ENCODE measurements at places on chromosomes 11 and 22. TPM values are rescaled to one million over a fixed set of nuclear protein-coding genes. Genes with fewer than 3 reads are reported as not detected.

Gene BTBD18
- total RNA-seq = not detected

DNA sequence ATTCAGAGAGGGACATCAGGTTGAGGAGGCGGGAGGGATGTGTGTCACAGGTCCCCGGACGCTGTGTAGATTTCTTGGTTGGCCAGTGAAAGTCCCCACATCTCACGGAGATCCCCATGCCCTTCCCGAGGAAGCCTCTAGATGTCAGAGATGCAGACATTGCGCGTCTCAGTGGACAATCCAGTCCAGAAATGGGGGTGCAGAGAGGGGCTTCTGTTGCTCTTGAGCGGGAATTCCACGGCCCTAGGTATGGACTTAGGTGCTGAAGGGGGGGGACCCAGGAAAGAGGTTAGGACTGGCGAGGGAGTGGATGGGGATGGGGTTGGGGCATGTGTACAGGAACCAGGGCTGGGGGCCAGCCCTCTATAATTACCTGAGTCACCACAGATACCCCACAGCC is 7.0 kb downstream of the THY1 start:
- no peak overlapping the region for H3K4me3 ChIP-seq
- DNase-seq = no peak
- H3K27ac ChIP-seq = no peak overlapping the region
- no peaks in the 10 kb centered on the region for H3K36me3 ChIP-seq

Gene HBG2
- total RNA-seq = 0.89 TPM

DNA sequence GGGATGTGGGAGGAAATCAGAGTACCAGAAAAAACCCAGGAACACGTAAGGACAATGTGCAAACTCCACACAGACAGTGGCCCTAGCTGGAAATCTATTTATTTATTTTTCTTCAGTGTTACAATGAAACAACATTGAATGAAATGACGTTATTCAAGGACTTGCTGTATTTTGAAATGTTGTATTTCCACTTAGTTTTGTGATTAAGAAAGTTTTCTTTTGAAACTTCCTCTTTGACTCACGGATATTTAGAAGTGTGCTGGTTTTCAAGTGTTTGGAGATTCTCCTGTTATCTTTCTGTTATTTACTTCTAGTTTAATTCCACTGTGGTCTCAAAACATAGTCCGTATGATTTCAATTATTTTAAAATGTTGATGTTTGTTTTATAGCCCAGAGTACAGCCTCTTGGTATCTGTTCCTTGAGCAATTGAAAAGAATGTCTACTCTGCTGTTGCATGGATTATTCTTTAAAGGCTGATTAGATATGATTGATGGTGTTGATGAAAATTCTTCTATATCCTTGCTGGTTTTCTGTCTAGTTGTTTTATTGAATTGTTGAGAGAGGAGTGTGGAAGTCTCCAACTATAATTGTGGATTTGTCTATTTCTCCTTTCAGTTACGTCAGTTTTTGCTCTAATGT is 141.0 kb downstream of the ARHGAP20 start:
- no peaks in the 10 kb centered on the region for H3K27me3 ChIP-seq
- H3K4me3 ChIP-seq = no peak overlapping the region
- no peak overlapping the region for H3K27ac ChIP-seq
- no peaks in the 10 kb centered on the region for H3K4me1 ChIP-seq
- no peaks in the 10 kb centered on the region for H3K36me3 ChIP-seq

DNA sequence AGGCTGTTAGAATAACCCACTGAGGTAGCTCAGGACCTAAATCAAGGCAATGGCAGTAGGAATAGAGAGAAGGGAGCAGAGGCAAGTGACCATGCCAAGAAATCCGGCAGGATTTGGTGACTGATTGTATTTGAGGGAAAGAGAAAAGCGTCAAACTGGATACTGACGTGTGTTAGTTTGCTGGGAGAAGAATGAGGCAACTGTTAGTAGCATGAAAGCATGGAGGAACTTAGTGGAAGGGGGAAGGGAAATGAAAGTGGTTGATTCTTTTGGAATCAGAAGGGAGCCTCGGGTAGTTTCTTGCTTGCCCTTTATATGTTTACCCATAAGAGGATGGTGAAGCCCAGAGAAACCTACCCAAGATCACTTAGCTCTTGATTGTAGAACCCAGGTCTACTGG is 8.3 kb downstream of the PPFIBP2 start:
- no peaks in the 10 kb centered on the region for H3K36me3 ChIP-seq
- H3K27me3 ChIP-seq = no peaks in the 10 kb centered on the region
- no peak overlapping the region for H3K4me3 ChIP-seq
- H3K27ac ChIP-seq = no peak overlapping the region
- H3K4me1 ChIP-seq = peaks cover 34% of the 10 kb centered on the region
- DNase-seq = no peak

- no peaks in the 10 kb centered on the region for H3K36me3 ChIP-seq
- peaks cover 20% of the 10 kb centered on the region for H3K4me1 ChIP-seq
- no peak overlapping the region for H3K27ac ChIP-seq
- H3K4me3 ChIP-seq = no peak overlapping the region
- DNase-seq = no peak
Measured at GRCh38 chr11:2142300-2142759, 3.1 kb upstream of the IGF2 start.

Gene PDE2A
- total RNA-seq = 19.5 TPM

Gene NDUFA6
- 43.5 TPM for total RNA-seq

GRCh38 chr11:114815176-114815575 is 136.8 kb downstream of the NXPE2 start:
- H3K36me3 ChIP-seq = no peaks in the 10 kb centered on the region
- no peaks in the 10 kb centered on the region for H3K4me1 ChIP-seq
- H3K4me3 ChIP-seq = no peak overlapping the region
- H3K27me3 ChIP-seq = peaks cover 10% of the 10 kb centered on the region
- DNase-seq = no peak

DNA sequence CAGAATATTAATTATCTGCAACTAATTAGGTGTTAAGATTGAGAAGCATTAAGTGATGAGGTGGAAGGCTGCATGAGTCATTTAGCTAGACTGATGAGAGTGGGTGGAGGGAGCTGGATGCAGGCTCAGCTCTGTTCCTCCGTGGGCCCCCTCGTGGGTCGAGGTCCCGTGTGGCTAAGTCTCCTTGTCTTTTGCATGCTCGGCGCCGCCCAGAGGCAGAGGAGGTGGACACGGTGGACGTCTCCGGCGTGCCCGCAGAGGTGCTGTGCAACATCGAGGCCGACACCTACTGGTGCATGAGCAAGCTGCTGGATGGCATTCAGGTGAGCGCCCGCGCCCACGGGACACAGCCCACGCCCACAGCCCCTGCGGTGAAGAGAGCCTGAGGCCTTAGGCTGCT is 211.6 kb downstream of the TBC1D22A start:
- H3K27me3 ChIP-seq = no peaks in the 10 kb centered on the region
- H3K4me3 ChIP-seq = no peak overlapping the region
- peaks cover 11% of the 10 kb centered on the region for H3K4me1 ChIP-seq
- H3K36me3 ChIP-seq = peaks cover 46% of the 10 kb centered on the region
- DNase-seq = no peak
- no peak overlapping the region for H3K27ac ChIP-seq

Gene CCDC87
- total RNA-seq = 0.50 TPM

DNA sequence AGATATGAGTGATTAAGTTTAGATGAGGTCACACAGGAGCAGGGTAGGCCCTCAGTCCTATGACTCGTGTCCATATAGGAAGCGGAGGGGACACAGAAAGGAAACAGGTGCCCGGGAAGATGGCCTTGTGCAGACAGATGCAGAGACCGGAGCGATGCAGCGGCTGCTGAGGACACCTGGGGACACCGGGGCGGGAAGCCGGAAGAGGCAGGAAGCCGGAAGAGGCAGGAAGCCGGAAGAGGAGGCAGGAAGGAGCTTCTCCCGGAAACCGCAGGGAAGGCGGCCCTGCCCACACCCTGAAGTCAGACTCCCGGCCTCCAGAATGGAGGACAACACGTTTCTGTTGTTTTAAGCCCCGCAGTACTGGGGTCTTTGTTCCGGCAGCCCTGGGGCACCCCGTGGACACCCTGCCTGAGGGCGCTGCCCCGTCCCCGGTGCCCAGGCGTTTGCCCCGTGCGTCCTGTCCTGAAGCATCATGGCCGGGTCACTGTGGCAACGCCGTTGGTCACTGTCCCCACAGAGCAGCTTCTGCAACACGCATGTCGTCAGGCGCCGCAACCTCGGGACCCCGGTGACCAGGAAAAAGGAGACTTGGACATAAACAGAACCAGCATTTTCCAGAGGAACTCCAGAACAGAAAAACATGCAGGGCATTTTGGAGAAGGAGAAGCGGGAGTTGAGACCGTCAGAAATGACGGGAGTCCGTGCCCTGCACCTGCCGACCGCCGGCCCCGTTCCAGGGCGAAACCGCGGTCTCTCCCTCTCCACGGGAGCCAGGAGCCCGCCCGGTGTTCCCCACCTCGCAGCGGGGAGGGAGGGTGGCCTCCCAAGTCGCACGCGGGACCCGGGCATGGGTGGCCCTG is 103.4 kb downstream of the BRD1 start:
- peak overlapping the region; percentile 51 for H3K4me3 ChIP-seq
- peaks cover 12% of the 10 kb centered on the region for H3K4me1 ChIP-seq
- DNase-seq = no peak

- no peaks in the 10 kb centered on the region for H3K27me3 ChIP-seq
- H3K4me1 ChIP-seq = no peaks in the 10 kb centered on the region
- no peak overlapping the region for H3K27ac ChIP-seq
- H3K4me3 ChIP-seq = no peak overlapping the region
Measured at GRCh38 chr11:112343368-112344039, 82.8 kb upstream of the PLET1 start.

GRCh38 chr11:1832920-1833295 is 1.9 kb upstream of the SYT8 start:
- no peaks in the 10 kb centered on the region for H3K36me3 ChIP-seq
- H3K4me1 ChIP-seq = peaks cover 39% of the 10 kb centered on the region
- peak; percentile 47 for DNase-seq
- H3K27ac ChIP-seq = peak overlapping the region; percentile 84

Gene CABP4
- 4.0 TPM for total RNA-seq

DNA sequence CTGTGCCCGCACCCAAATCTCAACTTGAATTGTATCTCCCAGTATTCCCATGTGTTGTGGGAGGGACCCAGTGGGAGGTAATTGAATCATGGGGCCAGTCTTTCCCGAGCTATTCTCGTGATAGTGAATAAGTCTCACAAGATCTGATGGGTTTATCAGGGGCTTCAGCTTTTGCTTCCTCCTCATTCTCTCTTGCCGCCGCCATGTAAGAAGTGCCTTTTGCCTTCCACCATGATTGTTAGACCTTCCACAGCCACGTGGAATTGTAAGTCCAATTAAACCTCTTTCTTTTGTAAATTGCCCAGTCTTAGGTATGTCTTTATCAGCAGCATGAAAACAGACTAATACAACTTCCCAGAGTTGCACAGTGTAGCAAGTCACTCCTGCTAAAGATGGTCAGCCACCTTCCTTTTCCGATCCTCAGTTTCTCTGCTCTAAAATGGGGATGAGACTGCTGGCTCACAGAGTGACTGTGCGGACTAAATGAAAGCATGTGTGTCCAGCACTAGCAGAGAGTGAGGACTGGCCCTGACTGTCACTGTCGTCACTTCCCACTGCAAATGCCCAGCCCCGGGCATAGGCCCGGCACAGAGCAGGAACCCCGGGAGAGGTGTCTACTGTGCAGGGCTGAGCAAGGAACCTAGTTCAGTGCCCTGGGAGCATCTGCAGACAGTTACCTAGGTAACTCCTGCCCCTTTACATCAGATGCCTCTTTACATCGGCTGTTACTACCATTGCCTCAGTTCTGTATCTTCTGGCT is 9.5 kb downstream of the TSKU start:
- H3K27me3 ChIP-seq = no peaks in the 10 kb centered on the region
- peaks cover 37% of the 10 kb centered on the region for H3K4me1 ChIP-seq
- H3K36me3 ChIP-seq = peaks cover 12% of the 10 kb centered on the region
- H3K27ac ChIP-seq = no peak overlapping the region

Gene PTPRCAP
- 15.7 TPM for total RNA-seq

- H3K4me1 ChIP-seq = peaks cover 5% of the 10 kb centered on the region
- peak overlapping the region; percentile 56 for H3K27ac ChIP-seq
- H3K36me3 ChIP-seq = no peaks in the 10 kb centered on the region
- H3K4me3 ChIP-seq = no peak overlapping the region
- no peak for DNase-seq
Measured at GRCh38 chr11:94750319-94751217, 17.6 kb upstream of the AMOTL1 start.

- H3K4me3 ChIP-seq = no peak overlapping the region
- no peaks in the 10 kb centered on the region for H3K4me1 ChIP-seq
- DNase-seq = no peak
- H3K36me3 ChIP-seq = no peaks in the 10 kb centered on the region
Measured at GRCh38 chr11:93921695-93922468, 71.5 kb upstream of the VSTM5 start.

DNA sequence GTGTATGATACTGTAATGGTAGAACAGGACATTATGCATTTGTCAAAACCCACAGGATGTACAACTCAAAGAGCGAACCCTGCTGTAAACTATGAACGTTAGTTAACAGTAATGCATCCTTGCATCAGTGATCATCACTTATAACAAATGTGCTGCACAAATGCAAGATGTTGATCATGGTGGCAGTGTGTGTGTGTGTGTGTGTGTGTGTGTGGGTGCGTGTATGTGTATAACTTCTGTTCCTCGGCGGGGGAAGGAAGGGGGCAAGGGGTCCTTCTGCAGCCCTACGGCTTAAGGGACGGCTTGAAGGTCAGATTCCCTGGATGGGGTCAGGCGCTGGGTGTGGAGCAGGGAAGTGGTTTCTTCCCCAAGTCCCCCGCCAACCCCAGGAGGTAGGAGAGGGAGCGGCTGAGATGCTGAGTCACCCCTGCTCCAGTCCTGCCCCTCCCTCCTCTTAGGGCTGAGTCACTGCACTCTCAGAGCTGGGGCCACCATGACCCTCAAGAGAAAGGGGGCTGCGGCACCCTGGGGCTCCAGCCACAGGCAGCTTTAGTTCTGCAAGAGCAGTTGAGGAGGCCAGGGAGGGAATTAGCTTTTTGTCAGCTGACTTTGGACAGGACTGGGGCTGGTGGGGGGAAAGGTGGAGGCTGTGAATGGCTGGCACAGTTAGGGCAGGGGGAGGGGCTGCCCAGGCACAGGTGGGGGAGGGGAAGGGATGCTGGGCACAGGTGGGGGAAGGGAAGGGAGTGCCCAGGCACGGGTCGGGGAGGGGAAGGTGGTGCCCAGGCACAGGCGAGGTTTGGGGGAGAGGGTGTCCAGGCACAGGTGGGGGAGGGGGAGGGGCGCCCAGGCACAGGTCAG is 8.8 kb upstream of the CTSD start:
- peak; percentile 83 for DNase-seq
- H3K27me3 ChIP-seq = no peaks in the 10 kb centered on the region
- H3K27ac ChIP-seq = peak overlapping the region; percentile 20
- H3K36me3 ChIP-seq = no peaks in the 10 kb centered on the region
- H3K4me3 ChIP-seq = no peak overlapping the region

DNA sequence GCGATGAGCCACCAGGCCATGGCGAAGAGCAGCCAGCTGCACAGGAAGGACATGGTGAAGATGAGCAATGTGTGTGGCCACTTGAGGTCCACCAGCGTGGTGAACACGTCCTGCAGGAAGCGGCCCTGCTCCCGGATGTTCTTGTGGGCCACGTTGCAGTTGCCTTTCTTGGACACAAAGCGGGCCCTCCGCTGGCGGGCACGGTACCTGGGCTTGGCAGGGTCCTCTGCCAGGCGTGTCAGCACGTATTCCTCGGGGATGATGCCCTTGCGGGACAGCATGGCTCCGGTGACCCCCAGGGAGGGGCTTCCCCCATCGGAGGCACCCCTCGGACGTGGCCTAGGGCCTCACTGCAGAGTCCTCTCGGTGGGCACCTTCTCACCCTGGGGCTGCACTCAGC is 648 bp downstream of the KCNJ11 start:
- H3K27me3 ChIP-seq = peaks cover 12% of the 10 kb centered on the region
- no peak overlapping the region for H3K4me3 ChIP-seq
- H3K4me1 ChIP-seq = peaks cover 11% of the 10 kb centered on the region
- H3K36me3 ChIP-seq = no peaks in the 10 kb centered on the region

GRCh38 chr11:56764976-56765375 is 16.5 kb upstream of the OR9G4 start:
- no peak for DNase-seq
- H3K27ac ChIP-seq = no peak overlapping the region
- no peak overlapping the region for H3K4me3 ChIP-seq
- H3K36me3 ChIP-seq = no peaks in the 10 kb centered on the region

Gene VPS26B
- total RNA-seq = 42.7 TPM
